Activated CD8-positive, alpha-beta memory T cell treated with anti-CD3 and anti-CD28 coated beads for 4 hours (primary cell): ENCODE measurements at places on chromosomes 2 and 18.
A peak's percentile ranks its signal among the peaks of the same experiment; 100 is the strongest.

DNA sequence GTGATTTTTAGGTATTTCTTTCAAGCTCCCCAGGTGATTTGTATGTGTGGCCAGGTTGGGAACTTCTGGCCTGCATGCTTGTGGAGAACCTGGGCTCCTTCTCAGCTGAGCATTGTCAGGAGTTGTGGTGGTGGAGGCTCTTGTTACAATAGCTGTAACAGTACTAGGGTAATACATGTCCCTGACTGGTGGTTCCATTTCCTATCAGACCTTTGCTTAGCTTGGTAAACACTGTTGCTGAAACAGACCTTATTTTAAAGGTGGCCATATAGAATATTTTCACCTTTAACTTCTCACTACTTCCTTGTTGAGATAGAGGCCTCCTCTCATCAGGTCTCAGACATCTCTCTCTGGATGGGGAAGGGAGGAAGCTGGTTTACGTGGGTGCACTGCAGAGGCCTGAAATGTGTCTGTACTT, 79.2 kb downstream of the SETBP1 start:
- no peak for DNase-seq

GRCh38 chr2:23669413-23670244, 257.3 kb downstream of the ATAD2B start:
- DNase-seq = no peak

- DNase-seq = no peak
These were observed 90.6 kb upstream of the ARL4C start for GRCh38 chr2:234587341-234588053.

GRCh38 chr2:25294573-25295462, 46.9 kb downstream of the DNMT3A start:
- peak; percentile 45 for DNase-seq

DNA sequence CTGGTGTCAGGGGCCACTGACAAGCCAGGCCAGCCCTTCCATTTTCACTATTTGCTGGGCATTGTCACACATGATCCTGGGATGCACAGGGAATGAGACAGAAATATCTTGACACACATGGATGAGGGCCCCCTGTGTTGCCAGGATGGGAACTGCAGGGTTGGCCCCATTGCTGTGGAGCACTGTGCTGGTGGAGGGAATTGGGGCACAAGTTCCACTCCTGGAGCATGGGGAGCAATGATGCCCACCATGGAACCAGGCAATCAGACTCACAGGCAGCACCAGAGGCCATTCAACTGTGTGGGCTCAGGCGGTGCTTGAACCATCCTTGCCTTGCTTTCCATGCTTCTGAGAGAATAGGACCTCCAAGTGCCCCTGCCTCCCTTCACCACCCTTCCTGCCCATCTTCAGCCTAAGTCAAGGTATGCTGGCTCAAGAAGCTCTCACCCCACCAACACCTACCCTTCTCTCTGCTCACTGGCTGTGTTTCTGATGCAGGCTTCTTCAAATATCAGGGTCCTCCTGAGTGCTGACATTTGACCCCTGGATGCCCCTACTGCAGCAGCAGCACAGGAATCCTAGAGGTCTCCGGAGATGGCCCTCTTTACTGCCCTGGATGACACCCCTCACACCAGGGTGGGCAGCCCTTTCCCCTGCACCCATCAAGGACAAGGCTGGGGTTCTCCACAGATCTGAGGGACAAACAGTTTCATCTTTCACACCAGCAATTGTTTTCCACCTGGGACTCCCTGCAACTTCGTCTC, 11.0 kb downstream of the ADRA2B start:
- DNase-seq = no peak

DNA sequence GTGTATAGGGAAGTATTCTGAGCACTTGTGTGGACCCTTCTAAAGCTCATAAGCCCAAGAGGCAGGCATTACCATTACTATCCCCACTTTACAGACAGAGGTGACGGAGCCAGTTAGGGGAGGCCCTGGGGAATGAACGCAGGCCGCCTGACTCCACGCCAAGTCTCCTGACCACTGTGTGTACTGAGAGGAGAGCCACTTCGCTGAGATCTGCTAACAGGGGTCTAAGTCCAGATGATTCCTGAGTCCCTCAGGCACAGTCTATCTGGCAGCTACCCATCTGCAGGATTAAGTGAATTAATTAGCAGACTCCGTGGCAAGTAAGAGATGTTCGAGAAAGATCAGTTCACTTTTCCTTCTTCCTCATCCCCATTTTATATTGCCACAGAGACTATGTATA, 13.7 kb downstream of the CYB5A start:
- DNase-seq = no peak

GRCh38 chr2:59968441-59968840, 585.0 kb downstream of the BCL11A start:
- no peak for DNase-seq

GRCh38 chr2:42569116-42569711, 782 bp downstream of the MTA3 start:
- DNase-seq = no peak

DNA sequence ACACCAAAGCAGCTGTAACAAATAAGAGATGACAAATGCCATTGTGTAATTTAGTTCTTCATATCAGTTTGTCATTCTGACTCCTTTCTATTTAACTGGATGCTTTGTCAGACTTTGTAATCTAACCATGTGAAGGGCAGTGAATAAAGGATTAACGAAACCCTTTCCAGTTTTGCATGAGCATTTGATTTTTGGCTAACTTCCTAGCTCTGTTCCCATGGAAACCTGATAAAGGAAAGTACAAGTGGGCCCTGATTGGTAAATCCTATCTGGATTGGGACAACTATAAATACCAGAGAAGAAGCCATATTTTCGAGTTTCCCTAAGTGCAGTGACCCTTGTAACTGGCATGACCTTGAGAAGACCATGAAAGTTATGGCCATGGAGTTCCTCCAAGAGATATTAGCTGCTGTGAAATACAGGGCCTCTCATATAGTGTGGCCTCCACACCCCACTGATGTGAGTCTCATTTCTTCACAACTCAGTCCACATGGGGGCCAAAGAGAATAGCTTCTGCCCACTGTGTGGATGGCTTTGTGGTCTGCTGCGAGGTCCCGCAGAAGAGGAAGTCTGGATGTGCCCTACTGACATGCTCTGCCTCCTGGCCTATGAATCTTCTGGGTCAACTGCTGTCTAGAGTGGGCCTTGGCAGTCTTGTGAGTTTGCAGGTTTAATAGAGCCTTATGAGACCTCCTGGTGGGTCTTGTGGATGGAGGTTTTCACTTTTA, 38.2 kb upstream of the CYP1B1 start:
- no peak for DNase-seq

- DNase-seq = no peak
These were observed 34.4 kb upstream of the TRAPPC8 start for GRCh38 chr18:31977270-31977872.

- DNase-seq = no peak
These were observed 160.3 kb upstream of the CDH19 start for GRCh38 chr18:66764230-66764629.

GRCh38 chr2:136254681-136255080, 136.7 kb upstream of the CXCR4 start:
- DNase-seq = no peak

DNA sequence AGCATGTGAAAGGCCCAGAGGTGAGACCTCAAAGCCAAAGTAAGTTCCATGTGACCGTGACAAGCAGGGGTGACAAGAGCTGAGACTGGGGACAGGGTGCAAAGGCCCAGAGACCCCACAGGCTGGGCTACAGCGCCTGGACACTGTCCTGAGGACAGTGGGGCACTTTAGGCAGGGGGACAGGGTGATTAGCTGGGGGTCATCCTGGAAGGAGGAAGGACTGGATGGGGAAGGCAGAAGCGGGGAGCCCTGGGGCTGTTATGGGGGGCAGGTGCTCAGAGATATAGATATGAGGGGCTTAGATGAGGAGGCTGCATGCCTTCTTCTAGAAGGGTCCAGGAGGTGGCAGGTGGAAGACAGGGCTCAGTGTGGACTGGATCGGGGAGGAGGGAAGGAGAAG, 31.5 kb downstream of the KIF1A start:
- no peak for DNase-seq

DNA sequence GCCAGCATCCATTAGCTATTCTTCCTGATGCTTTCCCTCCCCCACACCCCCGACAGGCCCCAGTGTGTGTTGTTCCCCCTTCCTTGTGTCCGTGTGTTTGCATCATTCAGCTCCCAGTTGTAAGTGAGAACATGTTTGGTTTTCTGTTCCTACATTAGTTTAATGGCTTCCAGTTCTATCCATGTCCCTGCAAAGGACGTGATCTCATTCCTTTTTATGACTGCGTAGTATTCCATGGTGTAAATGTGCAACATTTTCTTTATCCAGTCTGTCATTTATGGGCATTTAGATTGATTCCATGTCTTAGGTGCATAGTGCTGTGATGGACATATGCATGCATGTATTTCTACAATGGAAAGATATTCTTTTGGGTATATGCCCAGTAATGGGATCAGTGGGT, 104.7 kb downstream of the TMEM185B start:
- DNase-seq = no peak

GRCh38 chr2:131493199-131493968, 1.2 kb upstream of the MZT2A start:
- DNase-seq = no peak

DNA sequence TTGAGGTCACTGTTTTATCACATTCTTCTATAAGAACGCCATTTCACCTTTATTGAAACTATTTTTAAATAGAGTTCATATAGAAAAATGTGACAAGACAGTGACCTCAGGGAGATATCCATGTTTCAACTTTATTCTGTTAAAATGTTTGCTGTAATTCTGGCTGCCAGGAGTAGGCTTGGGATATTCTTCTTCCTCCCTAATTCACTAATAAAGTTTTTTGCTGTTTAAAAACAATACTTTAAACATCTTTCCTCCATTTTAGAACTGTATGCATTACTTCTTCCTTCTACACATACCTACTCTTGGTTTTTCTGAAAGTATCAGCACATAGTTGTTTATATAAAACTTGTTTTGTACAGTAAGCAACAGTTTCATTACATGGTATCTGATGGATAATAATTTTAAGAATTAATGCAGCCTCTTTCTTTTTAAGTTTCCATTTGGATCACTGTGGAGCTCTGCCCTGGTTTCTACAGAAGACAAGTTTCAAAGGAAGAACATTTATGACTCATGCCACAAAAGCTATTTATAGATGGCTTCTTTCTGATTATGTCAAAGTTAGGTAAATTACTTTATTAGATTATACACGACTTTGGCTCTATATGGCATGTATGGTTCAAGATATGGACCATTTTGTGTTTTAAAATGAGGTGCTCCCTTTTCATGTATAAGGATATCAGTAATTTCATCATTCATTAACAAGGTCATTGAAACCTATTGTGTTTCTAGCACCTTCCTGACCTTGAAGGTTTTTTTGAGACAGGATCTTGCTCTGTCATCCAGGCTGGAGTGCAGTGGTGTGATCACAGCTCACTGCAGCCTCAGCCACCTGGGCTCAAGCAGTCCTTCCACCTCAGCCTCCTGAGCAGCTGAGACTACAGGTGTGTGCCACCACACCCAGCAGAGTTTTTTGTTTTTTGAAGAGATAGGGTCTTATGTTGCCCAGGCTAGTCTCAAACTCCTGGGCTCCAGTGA, 7.2 kb downstream of the CPSF3 start:
- no peak for DNase-seq
